ENCODE measurements at places on chromosomes 7 and 10.
A peak's percentile ranks its signal among the peaks of the same experiment; 100 is the strongest.

DNA sequence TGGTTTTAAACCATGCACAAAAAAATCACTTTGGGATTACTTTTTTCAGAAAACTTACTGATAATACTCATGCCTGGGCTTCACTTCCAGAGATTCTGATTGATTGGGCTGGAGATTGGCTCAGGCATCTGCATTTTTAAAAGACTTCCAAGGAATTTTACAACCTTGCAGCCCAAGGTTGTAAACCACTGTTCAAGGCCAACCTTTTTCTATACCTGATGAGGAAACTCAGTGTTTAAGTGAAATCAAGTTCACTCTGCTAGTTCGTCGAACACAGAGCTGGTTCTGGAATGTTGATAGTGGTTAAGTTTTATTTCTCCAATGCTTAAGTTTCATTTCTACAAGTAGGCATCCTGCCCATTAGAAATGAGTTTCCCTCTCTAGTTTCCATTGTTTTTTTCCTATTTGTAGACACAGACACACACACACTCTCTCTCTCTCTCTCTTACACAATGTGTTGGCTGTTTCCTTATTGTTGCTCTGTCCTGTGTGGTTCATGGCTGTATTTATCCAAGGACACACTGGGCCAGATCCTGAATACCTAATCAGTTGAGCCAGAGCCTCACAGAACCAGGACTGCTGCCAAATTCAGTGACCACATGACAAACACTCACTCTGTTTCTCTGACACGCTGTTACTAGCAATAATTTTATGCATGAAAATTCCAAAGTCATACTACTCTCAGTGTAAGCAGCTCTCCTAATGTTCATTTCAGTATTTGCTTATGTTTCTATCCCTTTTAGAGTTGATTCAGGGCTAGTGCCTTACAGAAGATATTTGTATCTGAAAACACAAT, 3.7 kb upstream of the IFIT1B start:
- peak; percentile 70 for DNase-seq

- no peak for DNase-seq
These were observed 138.7 kb downstream of the GNAI1 start for GRCh38 chr7:80273327-80273726.

DNA sequence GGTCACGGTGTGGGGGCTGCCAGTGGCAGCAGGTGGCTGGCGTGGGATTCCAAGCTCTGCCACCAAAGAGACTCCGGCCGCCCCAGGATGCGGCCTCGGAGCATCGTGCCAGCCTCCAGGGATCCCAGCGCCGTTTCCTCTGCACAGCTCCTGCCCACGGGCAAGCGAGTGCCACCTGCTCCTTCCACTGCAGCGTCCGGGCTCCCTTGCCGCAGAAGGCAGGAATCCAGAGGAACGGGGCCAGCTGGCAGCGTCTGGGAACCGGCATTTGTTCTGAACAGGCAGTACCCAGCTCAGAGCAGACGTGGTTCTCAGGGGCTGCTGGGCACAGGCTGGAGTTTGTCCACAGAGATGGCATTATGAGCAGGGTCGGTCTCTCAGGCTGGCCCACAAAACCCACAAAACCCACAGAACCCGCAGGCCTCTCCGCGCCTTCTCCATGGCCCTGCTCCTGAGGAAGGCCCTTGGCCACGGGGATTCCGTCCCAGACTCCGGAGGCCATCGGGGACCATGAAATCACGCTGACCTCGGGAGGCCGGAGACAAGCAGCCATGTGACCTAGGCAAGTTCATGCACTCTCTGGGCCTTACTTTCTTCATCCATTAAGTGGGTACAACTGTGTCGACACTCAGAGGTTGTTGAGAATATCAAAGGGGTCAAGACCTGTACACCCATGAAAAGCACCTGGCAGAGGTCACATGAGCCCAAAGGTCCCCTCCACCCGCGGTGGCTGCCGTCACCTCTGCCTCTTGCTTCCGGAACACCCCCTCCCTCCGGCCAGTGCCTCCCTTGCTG, 72.1 kb upstream of the TNRC18 start:
- DNase-seq: peak; percentile 7

DNA sequence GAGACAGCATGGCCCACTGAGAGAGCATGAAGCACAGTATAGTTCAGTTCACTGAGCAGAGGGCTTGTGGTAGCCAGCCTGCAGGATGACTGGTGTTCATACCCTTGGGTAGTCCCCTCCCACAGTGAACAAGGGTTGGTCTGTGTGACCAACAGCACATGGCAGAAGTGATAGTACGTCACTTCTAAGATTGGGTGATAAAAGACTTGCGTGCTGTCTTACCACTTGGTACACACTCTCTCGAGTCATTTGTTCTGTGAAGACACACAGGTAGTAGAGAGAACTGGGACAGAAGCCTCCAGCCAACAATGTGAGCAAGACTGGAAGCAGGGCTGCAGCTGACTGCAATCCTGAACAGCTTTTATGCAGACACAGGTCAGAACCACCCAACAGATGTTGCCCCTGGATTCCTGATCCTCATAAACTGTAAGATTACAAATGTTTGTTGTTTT, 14.6 kb downstream of the EPC1 start:
- peak; percentile 33 for DNase-seq
